ENCODE measurements at places on chromosomes 13 and 19. TPM values are rescaled to one million over a fixed set of nuclear protein-coding genes. Genes with fewer than 3 reads are reported as not detected.

- H3K4me3 ChIP-seq = peak within 1 kb of the TSS; percentile 92
- no peaks in the 10 kb centered on the region for H3K27me3 ChIP-seq
- peaks cover 1% of the 10 kb centered on the region for H3K36me3 ChIP-seq
- peak within 1 kb of the TSS; percentile 100 for H3K27ac ChIP-seq
- no peaks in the 10 kb centered on the region for H3K4me1 ChIP-seq
Measured at GRCh38 chr13:113209336-113209758, at the start of gene CUL4A. Gene CUL4A (plus strand): TSS chr13:113209613. CDS start chr13:113209628, 15 bp downstream.

GRCh38 chr13:102907016-102907756, 61.4 kb downstream of the ERCC5 start:
- no peaks in the 10 kb centered on the region for H3K27me3 ChIP-seq
- peaks cover 7% of the 10 kb centered on the region for H3K4me1 ChIP-seq
- no peak overlapping the region for H3K4me3 ChIP-seq
- DNase-seq = no peak

GRCh38 chr13:45341799-45342500, 967 bp upstream of the TPT1 start:
- peak overlapping the region; percentile 96 for H3K27ac ChIP-seq
- peak; percentile 79 for DNase-seq
- H3K27me3 ChIP-seq = no peaks in the 10 kb centered on the region
- peak overlapping the region; percentile 79 for H3K4me3 ChIP-seq

GRCh38 chr13:61128850-61129645, 286.6 kb downstream of the PCDH20 start:
- DNase-seq = no peak
- H3K27me3 ChIP-seq = no peaks in the 10 kb centered on the region
- no peak overlapping the region for H3K4me3 ChIP-seq

DNA sequence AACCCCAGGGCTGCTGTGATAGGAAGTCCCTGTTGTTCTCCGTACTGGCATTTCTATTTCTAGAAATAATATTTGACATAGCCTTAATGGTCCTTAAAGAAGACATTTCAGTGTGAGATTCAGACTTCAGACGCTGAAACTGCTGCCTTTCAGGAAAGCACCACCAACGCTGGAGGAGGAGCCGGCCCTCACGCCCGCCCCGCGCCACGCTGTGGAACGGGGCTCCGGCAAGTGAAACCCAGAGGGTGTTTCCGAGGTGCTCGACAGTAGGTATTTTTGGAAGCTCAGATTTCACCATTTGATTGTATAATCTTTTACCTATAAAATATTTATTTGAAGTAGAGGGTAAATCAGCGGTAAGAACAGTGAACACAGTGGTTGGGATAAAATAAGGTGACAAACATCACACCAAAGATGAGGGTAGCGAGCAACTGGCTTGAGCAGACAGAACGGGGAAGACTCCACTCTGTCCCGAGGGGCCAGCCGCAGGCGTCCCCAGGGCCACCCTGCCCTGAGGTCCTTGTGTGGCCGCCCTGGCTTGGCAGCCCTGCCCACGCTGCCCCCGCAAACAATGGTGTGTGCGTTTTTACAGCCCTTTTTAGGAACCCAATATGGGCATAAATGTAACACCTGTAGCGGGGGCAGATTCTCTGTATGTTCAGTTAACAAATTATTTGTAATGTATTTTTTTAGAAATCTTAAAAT, 85.6 kb upstream of the MCF2L start:
- no peak overlapping the region for H3K27ac ChIP-seq
- no peaks in the 10 kb centered on the region for H3K27me3 ChIP-seq
- peaks cover 69% of the 10 kb centered on the region for H3K36me3 ChIP-seq
- no peak overlapping the region for H3K4me3 ChIP-seq
- no peak for DNase-seq

- DNase-seq = peak; percentile 38
- no peaks in the 10 kb centered on the region for H3K27me3 ChIP-seq
- no peak overlapping the region for H3K27ac ChIP-seq
- no peak overlapping the region for H3K4me3 ChIP-seq
Measured at GRCh38 chr13:46620471-46620870, 67.5 kb downstream of the LRCH1 start.

- no peak overlapping the region for H3K27ac ChIP-seq
- DNase-seq = no peak
- H3K4me3 ChIP-seq = no peak overlapping the region
- H3K27me3 ChIP-seq = peaks cover 19% of the 10 kb centered on the region
- no peaks in the 10 kb centered on the region for H3K36me3 ChIP-seq
Measured at GRCh38 chr19:1528596-1529429, 4.9 kb downstream of the PLK5 start.

DNA sequence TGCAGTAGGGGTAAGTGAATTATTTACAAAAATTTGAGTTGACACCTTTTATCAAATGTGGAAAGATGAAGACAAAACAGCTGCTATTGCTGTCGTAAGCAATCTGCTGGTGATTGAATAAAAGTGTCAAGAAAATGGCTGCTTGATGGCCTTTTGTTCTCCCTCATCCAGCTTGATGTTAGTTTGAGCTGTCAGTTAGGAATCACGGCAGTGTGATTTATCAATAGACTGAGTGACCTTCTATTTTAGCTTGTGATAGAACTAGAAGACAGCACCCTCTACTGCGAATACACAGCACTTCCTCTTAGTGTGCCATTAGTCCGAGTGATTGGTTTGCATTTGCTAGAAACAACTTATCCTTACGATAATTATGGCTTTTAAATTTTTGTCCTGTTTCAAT, 76.3 kb downstream of the MZT1 start:
- H3K36me3 ChIP-seq = no peaks in the 10 kb centered on the region
- no peak overlapping the region for H3K27ac ChIP-seq
- no peaks in the 10 kb centered on the region for H3K27me3 ChIP-seq
- no peaks in the 10 kb centered on the region for H3K4me1 ChIP-seq
- DNase-seq = no peak

DNA sequence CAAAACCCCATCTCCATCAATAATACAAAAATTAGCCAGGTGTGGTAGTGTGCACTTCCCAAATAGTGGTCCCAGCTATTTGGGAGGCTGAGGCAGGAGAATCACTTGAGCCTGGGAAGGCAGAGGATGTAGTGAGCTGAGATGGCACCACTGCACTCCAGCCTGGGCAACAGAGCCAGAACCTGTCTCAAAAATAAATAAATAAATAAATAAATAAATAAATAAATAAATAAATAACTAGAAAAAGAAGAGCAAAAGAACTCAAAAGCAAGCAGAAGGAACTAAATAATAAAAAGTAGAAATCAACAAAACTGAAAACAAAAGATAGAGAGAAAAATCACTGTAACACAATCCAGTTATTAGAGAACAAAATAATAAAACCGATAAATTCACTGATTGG, 12.3 kb downstream of the ZNF585A start:
- H3K4me3 ChIP-seq = no peak overlapping the region
- H3K4me1 ChIP-seq = no peaks in the 10 kb centered on the region
- no peaks in the 10 kb centered on the region for H3K27me3 ChIP-seq
- H3K36me3 ChIP-seq = peaks cover 16% of the 10 kb centered on the region
- no peak for DNase-seq

GRCh38 chr19:42366673-42367072, 23.4 kb downstream of the CNFN start:
- H3K4me3 ChIP-seq = no peak overlapping the region
- no peak overlapping the region for H3K27ac ChIP-seq
- H3K36me3 ChIP-seq = peaks cover 76% of the 10 kb centered on the region
- H3K27me3 ChIP-seq = no peaks in the 10 kb centered on the region

Gene TMEM145
- not detected for polyA plus RNA-seq

Gene ATP4A
- not detected for polyA plus RNA-seq

Gene ERICH6B
- not detected for polyA plus RNA-seq

All from small intestine (tissue), 16 donors.